ENCODE measurements at places on chromosomes 1 and 21. TPM values are rescaled to one million over a fixed set of nuclear protein-coding genes. Genes with fewer than 3 reads are reported as not detected.
A peak's percentile ranks its signal among the peaks of the same experiment; 100 is the strongest.

GRCh38 chr1:201531551-201532425, 7.1 kb upstream of the NAV1 start:
- H3K4me3 ChIP-seq = no peak overlapping the region
- no peaks in the 10 kb centered on the region for H3K4me1 ChIP-seq
- no peak for DNase-seq
- peaks cover 18% of the 10 kb centered on the region for H3K27me3 ChIP-seq
- H3K36me3 ChIP-seq = no peaks in the 10 kb centered on the region
- no peak overlapping the region for H3K27ac ChIP-seq

The URB2 gene
- polyA plus RNA-seq = 5.5 TPM

- H3K27ac ChIP-seq = peak overlapping the region; percentile 80
- no peak overlapping the region for H3K4me3 ChIP-seq
- no peaks in the 10 kb centered on the region for H3K27me3 ChIP-seq
- H3K36me3 ChIP-seq = peaks cover 17% of the 10 kb centered on the region
- DNase-seq = no peak
Measured at GRCh38 chr1:153741986-153742385, 14.1 kb downstream of the INTS3 start.

The CCDC17 gene
- polyA plus RNA-seq = not detected

DNA sequence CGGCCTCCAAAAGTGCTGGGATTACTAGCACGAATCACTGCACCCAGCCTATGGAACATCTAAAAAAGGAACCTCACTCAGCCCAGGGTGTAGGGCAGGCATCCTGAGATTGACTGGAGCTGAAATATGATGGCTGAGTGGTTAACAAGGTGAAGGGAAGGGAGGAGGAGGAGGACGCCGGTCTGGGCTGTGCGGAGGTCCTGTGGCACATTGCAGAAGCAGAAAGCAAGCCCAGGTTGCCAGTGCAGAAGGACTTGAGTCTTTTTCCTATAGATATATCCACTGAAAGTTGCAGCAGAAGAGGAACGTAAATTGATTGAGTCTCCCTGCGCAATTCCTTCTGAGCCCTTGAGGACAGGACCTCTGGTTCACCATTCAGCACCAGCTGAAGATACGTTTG, 1.5 kb upstream of the KIF17 start:
- peaks cover 7% of the 10 kb centered on the region for H3K4me1 ChIP-seq
- no peak for DNase-seq
- H3K4me3 ChIP-seq = peak overlapping the region; percentile 50
- peaks cover 39% of the 10 kb centered on the region for H3K27me3 ChIP-seq
- no peaks in the 10 kb centered on the region for H3K36me3 ChIP-seq

The DIRAS3 gene
- polyA plus RNA-seq = not detected

The CLCNKB gene
- polyA plus RNA-seq = not detected

DNA sequence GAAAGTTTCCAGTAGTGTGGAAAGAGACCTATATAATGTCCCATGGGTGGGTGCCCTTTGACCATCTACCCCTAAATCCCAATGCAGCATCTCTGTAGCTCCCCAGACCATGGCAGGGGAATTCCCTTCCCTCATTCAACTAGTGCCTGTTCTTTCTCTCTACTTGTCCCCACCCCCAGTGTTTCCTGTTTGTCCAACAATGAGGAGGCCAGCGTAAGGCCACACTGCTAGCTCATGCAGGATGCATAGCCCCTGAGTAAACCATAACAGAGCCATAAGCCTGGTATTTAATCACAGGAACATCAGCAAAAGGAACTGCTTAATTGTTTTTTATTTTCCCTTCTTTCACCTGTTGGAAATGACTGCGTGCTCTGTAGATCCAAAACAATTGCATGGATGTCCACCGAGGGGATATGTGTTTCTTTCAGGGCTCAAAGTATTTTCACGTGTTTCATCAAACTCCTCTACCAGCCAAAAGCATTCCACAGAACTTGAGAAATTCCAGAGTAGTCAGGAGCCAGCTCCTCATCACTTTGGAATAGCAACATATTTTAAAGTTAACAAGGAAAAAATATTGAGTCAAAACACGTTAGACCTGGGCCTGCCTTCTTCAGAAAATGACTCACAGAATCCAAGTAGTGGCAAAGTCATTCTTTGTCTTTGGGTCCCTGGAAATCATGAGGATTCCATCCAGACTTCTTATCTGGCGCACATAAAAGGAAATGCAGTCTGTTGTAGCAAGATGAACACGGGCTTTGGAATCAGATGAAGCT, 162.5 kb upstream of the SGIP1 start:
- H3K27ac ChIP-seq = peak overlapping the region; percentile 97
- peaks cover 55% of the 10 kb centered on the region for H3K36me3 ChIP-seq
- H3K4me3 ChIP-seq = peak overlapping the region; percentile 48
- peak; percentile 42 for DNase-seq
- peaks cover 84% of the 10 kb centered on the region for H3K4me1 ChIP-seq

DNA sequence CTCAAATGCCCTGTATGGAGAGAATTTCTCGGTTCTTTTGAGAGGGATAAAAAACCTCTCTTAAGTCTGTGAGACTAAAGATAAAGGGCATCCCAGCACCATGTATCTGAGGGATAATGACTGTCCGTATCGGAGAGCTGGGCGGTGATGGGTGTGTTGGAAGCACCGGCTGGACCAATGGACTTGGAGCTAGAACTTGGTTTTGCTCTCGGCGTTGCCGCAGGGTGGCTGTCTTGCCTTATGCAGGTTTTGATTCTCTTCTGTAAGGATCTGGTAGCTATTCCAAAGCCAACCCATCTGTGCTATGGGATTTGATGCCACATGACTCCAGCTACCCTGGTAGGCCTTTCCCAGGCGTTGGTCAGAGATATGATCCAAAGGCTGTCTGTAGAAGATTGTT, 348.8 kb downstream of the KIF26B start:
- H3K4me1 ChIP-seq = no peaks in the 10 kb centered on the region
- no peaks in the 10 kb centered on the region for H3K36me3 ChIP-seq
- no peak for DNase-seq
- H3K27ac ChIP-seq = no peak overlapping the region
- no peak overlapping the region for H3K4me3 ChIP-seq

DNA sequence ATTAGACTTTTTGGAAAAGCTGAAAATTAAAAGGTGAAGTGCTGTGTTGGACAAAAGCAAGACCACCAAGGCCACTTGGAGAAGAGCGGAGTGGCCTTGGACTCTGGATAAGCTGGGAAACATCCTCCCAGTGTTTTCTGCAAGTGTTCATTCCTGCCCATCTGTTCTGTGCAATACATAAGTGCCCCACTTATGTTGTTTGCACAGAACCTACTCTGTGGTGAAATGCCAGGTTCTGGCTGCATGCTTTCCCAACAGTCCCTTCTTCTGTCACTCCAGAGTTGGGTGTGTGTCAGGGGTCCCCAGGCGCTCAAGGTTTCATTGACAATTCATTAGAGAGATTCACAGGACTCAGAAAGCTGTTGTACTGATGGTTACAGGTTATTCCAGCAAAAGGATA, 30.3 kb downstream of the NHLH2 start:
- H3K36me3 ChIP-seq = no peaks in the 10 kb centered on the region
- no peaks in the 10 kb centered on the region for H3K4me1 ChIP-seq
- peaks cover 42% of the 10 kb centered on the region for H3K27me3 ChIP-seq
- no peak overlapping the region for H3K4me3 ChIP-seq
- H3K27ac ChIP-seq = no peak overlapping the region
- no peak for DNase-seq

DNA sequence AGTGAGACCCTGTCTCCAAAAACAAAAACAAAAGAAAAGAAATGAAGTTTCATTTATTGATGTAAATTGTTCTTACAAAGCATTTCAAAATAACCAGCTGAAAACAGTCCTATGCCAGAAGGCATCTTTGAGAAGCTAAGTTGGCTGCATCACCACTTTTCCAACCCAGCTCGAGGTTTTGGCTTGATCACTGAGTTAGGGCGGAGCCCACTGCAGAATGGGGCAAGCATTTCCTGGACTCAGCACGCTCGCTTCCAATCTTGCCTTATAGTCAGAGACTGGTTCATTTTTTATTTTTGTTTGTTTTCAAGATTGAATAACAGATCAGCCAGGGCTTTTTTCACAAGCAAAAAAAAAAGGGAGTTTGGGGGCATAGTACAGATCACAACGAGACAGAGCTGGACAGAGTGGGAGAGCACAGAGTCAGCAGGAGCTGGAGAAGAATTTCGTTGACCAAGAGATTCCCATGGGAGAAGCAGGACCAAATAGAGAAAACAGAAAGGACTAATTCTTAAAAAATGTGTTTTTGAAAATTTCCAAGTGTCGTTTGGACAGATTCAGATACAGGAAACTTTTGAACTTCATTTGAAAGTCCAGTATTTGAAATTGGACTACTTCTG, 23.5 kb upstream of the COL6A1 start:
- no peak for DNase-seq
- peaks cover 45% of the 10 kb centered on the region for H3K27me3 ChIP-seq
- H3K36me3 ChIP-seq = peaks cover 27% of the 10 kb centered on the region
- H3K4me3 ChIP-seq = no peak overlapping the region

- no peak overlapping the region for H3K27ac ChIP-seq
- H3K4me1 ChIP-seq = peaks cover 11% of the 10 kb centered on the region
- no peaks in the 10 kb centered on the region for H3K36me3 ChIP-seq
- peaks cover 5% of the 10 kb centered on the region for H3K27me3 ChIP-seq
Measured at GRCh38 chr1:24201941-24202440, 14.9 kb upstream of the IFNLR1 start.

GRCh38 chr1:89942825-89943658, 51.9 kb upstream of the ZNF326 start:
- no peaks in the 10 kb centered on the region for H3K36me3 ChIP-seq
- DNase-seq = no peak
- H3K27me3 ChIP-seq = no peaks in the 10 kb centered on the region
- no peaks in the 10 kb centered on the region for H3K4me1 ChIP-seq
- no peak overlapping the region for H3K27ac ChIP-seq

The AKR1A1 gene
- polyA plus RNA-seq = 128 TPM

- H3K27ac ChIP-seq = no peak overlapping the region
- H3K4me3 ChIP-seq = no peak overlapping the region
- H3K4me1 ChIP-seq = peaks cover 9% of the 10 kb centered on the region
Measured at GRCh38 chr1:208233546-208233945, 10.6 kb downstream of the PLXNA2 start.

DNA sequence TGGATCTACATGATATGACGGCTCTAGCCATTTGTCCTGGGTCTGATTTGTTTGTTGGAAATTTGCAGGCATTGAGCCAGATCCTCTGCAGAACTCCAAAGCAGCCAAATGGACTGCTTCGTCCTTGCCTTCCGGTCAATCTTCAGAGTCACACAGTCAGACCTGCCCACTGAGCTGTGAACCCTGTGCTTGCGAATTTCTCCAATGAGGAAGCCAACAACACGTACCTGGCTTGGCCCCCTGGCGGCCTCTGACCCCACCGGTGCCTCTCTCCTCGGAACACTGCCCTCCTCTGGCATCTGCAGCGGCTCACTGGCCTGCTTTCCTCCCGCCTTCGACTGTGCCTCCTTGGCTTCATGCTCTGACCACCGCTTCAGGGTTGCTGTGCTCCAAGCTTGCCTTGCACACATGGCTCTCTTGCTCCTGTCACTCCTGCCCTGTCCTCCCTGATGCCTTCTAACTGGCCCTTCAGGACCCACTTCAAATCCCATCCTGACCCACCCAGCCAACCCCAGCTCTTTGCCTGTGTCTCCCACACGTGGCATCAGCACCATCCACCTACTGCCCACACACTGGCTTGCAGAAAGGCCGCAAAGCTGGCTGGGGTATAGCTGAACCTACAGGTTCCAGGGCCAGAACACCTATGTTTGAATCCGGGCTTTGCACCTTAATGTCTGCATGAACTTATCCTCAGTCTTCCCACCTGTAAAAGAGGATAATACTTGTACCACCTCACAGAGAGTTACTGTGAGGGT, 128.2 kb downstream of the KCNN3 start:
- H3K27me3 ChIP-seq = peaks cover 61% of the 10 kb centered on the region
- no peak for DNase-seq
- peaks cover 1% of the 10 kb centered on the region for H3K4me1 ChIP-seq
- no peak overlapping the region for H3K27ac ChIP-seq
- no peak overlapping the region for H3K4me3 ChIP-seq
- no peaks in the 10 kb centered on the region for H3K36me3 ChIP-seq

The TMOD4 gene
- 1.2 TPM for polyA plus RNA-seq

The SLFNL1 gene
- 0.21 TPM for polyA plus RNA-seq

All from naive B cell (primary cell).